Activated naive CD8-positive, alpha-beta T cell treated with anti-CD3 and anti-CD28 coated beads, Interleukin-2, amount 10 ng/mL, durations not matched to agents 7 days and 5 days (primary cell): ENCODE measurements at places on chromosomes 11 and 22. TPM values are rescaled to one million over a fixed set of nuclear protein-coding genes. Genes with fewer than 3 reads are reported as not detected.

CCDC82 gene
- total RNA-seq, result 40.3 TPM

SELENOO gene
- 33.3 TPM for total RNA-seq

BAIAP2L2 gene
- total RNA-seq, result 1.6 TPM

ZDHHC24 gene
- total RNA-seq, result 23.0 TPM

OR5B12 gene
- not detected for total RNA-seq

MOV10L1 gene
- total RNA-seq, result not detected

ACRV1 gene
- total RNA-seq, result not detected

GRCh38 chr22:19519041-19519926 is 4.9 kb downstream of the CLDN5 start:
- peaks cover 7% of the 10 kb centered on the region for H3K4me1 ChIP-seq
- H3K36me3 ChIP-seq, result peaks cover 11% of the 10 kb centered on the region
- peaks cover 7% of the 10 kb centered on the region for H3K27me3 ChIP-seq
- DNase-seq, result no peak

- H3K4me1 ChIP-seq, result no peaks in the 10 kb centered on the region
- no peak overlapping the region for H3K27ac ChIP-seq
- DNase-seq, result no peak
- H3K27me3 ChIP-seq, result peaks cover 18% of the 10 kb centered on the region
- H3K36me3 ChIP-seq, result no peaks in the 10 kb centered on the region
Observed at GRCh38 chr11:32273931-32274330, 161.4 kb downstream of the WT1 start.

DNA sequence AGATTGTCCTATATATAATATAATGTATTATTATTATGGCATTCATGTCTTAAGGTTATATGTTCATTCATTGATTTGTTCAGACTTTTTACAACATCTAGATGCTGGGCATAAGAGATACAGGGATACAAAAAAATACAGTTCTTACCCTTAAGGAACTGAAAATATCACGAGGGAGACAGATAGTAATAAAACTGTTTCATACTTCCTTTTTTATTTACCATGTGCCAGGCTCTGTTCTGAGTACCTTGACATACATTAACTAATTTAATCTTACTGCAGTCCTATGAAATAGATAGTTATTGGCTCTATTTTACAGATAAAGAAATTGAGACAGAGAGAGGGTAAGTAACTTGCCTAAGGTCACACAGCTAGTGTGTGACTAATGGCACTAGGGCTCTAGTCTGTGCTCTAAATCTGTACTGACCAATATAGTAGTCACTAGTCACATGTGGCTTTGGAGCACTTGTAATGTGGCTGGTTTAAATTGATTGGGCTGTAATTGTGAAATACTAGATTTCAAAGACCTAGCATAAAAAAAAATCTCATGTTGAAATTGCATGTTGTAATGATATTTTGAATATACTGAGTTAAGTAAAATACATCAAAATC is 21.3 kb downstream of the TRIM44 start:
- DNase-seq, result no peak
- H3K4me3 ChIP-seq, result no peak overlapping the region
- no peak overlapping the region for H3K27ac ChIP-seq
- no peaks in the 10 kb centered on the region for H3K27me3 ChIP-seq
- H3K4me1 ChIP-seq, result peaks cover 20% of the 10 kb centered on the region

GRCh38 chr11:129225190-129225589 is 33.1 kb upstream of the ARHGAP32 start:
- no peak overlapping the region for H3K4me3 ChIP-seq
- H3K27ac ChIP-seq, result no peak overlapping the region
- peaks cover 6% of the 10 kb centered on the region for H3K36me3 ChIP-seq
- no peaks in the 10 kb centered on the region for H3K4me1 ChIP-seq
- no peak for DNase-seq
- H3K27me3 ChIP-seq, result no peaks in the 10 kb centered on the region

DNA sequence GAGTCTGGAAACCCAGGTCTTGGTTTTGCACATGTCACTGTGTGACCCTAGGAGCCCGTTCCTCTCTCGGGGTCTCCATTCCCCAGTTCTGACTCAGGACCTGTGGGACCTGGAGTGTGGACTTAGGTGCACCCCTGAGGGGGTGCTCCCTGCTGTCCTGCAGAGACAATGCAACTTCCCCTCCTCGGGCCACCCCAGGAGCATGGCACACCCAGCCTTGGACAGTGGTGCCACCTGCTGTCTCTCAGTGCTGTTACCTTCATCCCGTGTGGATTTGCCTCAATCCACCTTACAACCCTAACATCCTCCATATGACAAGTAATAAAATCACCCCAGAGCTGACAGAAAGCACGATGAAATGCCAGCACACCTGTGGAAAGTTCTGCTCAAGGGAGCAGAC is 27.5 kb upstream of the CRYBB3 start:
- H3K36me3 ChIP-seq, result peaks cover under 1% of the 10 kb centered on the region
- no peak overlapping the region for H3K4me3 ChIP-seq
- no peaks in the 10 kb centered on the region for H3K27me3 ChIP-seq

- H3K4me1 ChIP-seq, result no peaks in the 10 kb centered on the region
- no peak overlapping the region for H3K4me3 ChIP-seq
- H3K27me3 ChIP-seq, result peaks cover 18% of the 10 kb centered on the region
- H3K36me3 ChIP-seq, result no peaks in the 10 kb centered on the region
- no peak overlapping the region for H3K27ac ChIP-seq
Observed at GRCh38 chr11:77310721-77311120, 9.2 kb upstream of the GDPD4 start.

DNA sequence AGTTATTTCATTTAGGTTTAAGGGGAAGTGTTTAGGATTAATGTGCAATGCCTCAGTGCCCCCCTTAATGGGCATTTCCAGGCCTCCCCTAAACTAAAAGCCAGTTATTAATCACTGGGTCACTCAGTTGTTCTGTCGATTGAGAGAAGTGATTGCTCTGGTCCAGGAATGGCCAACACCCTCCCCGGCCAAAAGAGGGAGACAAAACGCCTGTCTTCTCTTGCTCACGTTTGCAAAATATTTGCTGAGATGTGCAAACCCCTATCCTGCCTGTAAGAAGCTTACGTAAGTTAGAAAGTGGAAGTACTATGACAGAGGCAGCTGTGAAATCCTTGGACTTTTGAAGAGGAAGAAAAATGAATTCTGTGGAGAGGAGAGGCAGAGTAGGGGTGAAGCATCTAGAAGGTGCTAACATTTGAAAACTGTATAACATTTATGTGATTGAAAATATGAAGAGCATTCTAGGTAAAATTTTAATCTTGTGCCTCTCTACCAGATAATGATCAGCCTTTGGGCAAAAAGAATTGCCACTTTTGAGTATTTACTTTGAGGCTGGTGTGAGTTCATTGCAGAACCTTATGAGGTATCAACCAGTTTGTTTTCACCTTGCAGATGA is 37.7 kb downstream of the NTM start:
- H3K4me3 ChIP-seq, result no peak overlapping the region
- H3K4me1 ChIP-seq, result no peaks in the 10 kb centered on the region
- no peaks in the 10 kb centered on the region for H3K36me3 ChIP-seq

DNA sequence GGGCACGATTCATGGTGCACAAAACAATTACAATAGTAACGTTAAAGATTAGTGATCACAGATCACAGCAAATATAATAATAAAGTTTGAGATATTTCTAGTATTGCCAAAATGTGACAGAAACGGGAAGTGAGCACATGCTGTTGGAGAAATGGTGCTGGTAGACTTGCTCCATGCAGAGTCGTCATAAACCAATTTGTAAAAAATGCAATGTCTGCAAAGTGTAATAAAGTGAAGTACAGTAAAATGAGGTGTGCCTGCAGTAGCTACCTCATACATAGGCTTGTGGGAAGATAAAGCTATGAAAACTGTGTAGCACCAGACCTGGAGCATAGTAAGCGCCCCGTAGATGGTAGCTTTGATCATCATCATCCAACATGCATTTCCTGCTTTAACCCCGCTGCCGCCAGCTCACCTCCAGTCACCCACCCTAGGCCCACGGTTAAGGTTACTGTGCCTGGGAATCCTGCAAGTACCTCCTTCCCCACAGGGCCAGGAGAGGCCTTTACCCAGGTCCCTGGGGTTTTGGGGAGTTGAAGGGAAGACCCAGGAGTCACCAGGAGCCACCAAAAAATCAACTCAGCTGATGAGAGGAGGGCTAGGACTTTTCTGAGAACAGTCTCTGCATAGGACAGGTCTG is 59.2 kb downstream of the MYO7A start:
- H3K4me1 ChIP-seq, result no peaks in the 10 kb centered on the region
- H3K4me3 ChIP-seq, result no peak overlapping the region
- no peaks in the 10 kb centered on the region for H3K36me3 ChIP-seq
- DNase-seq, result no peak
- H3K27me3 ChIP-seq, result no peaks in the 10 kb centered on the region

GRCh38 chr11:100328626-100329340 is 358.3 kb upstream of the ARHGAP42 start:
- H3K27ac ChIP-seq, result no peak overlapping the region
- H3K36me3 ChIP-seq, result no peaks in the 10 kb centered on the region
- no peak for DNase-seq
- no peaks in the 10 kb centered on the region for H3K4me1 ChIP-seq

DNA sequence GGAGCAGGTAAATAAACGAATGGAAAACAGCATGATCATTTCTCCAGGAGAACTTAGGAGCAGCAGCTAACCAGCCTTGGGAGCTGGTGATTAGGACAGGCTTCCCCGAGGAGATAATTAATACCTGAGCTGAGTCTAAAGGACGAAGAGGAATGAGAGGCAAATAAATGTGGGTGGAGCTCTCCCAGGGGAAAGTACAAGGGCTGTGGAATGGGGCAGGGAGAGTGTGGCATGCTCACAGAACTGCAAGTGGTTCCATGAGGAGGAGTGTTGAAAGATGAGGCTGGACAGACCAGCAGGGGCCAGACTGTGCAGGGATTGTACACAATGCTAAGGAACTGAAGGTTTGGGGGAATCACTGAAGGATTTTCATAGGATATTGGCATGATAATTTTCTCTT is 14.2 kb upstream of the TLCD5 start:
- no peak overlapping the region for H3K4me3 ChIP-seq
- no peaks in the 10 kb centered on the region for H3K36me3 ChIP-seq
- no peak overlapping the region for H3K27ac ChIP-seq
- no peaks in the 10 kb centered on the region for H3K4me1 ChIP-seq
- DNase-seq, result no peak

GRCh38 chr22:26756675-26757293 is 99.4 kb downstream of the MIAT start:
- no peak overlapping the region for H3K27ac ChIP-seq
- DNase-seq, result peak; percentile 75
- no peaks in the 10 kb centered on the region for H3K36me3 ChIP-seq
- no peaks in the 10 kb centered on the region for H3K27me3 ChIP-seq
- peaks cover 2% of the 10 kb centered on the region for H3K4me1 ChIP-seq

DNA sequence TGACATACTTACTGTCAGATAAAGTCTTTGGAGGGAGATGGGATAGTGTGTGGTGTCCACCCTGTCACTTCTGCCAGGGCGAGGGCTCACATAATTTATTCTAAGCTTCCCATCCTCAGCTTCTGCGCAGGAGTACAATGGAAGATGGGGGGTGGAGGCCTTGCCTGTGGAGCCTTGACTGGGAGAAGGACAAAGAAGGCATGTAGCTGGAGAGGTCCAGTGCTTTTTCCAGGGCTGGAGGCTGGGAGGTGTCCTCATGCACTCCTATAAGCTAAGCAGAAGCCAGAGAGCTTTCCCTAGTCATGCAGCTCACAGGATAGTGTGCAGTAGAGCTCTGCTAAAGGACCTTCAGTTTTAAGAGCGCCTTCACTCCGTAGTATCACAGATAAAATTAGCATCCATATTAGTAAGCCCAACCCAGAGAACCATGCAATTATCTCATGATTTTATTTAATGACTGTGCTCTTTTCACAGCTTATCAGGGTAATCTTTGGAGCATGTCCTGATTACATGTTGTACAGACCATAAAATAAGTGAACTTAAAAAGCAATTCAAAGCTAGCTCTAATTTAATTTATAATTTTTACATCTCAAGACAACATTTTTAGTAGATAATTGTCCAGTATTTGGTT is 148.3 kb downstream of the TEAD1 start:
- no peak for DNase-seq
- peaks cover 55% of the 10 kb centered on the region for H3K27me3 ChIP-seq
- no peak overlapping the region for H3K27ac ChIP-seq
- no peak overlapping the region for H3K4me3 ChIP-seq

DNA sequence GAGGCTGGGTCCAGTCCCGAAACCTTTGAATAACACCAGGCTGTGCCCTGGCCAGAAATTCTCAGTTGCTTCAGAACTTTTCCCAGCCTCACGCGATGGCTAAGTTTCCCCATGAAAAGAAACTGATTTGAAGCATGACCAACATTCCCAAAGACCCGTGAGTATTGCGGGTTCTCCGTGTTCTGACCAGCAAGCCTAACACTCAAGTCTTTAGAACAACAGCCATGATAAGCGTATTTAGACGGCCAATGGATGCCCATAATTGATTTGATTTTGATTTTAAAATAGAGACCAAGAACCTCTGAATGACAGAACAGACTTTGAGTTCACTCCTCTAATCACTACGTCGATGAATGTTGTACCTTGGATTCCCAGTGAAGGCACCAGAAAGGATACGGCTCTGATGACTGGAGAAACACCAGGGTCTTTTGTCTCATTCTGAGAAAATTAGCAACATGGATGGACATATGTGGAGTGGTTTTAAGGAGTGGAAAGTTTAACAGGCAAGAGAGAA is 43.9 kb downstream of the ZNF280B start:
- no peak for DNase-seq
- no peaks in the 10 kb centered on the region for H3K36me3 ChIP-seq

DNA sequence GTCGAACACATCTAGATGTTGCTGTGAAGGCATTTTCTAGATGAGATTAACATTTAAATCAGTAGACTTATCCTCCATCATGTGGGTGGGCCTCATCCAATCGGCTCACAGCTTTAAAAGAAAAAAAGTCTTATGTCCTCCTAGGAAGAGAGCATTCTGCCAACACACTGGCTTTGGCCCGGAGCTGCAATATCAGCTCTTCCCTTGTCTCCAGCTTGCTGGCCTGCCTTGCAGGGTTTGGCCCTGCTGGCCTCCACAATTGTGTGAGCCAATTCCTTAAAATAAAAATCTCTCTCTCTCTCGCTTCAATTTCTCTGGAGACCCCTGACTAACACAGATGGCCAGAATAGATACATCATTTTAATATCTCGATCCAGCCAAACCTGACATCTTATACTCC is 13.1 kb upstream of the ABCC8 start:
- H3K36me3 ChIP-seq, result no peaks in the 10 kb centered on the region
- no peak overlapping the region for H3K4me3 ChIP-seq
- H3K27ac ChIP-seq, result no peak overlapping the region
- no peaks in the 10 kb centered on the region for H3K4me1 ChIP-seq
- no peak for DNase-seq

GRCh38 chr11:875203-875602 is 32.6 kb downstream of the TSPAN4 start:
- H3K27ac ChIP-seq, result no peak overlapping the region
- H3K27me3 ChIP-seq, result no peaks in the 10 kb centered on the region
- DNase-seq, result no peak
- H3K36me3 ChIP-seq, result peaks cover 4% of the 10 kb centered on the region
- no peak overlapping the region for H3K4me3 ChIP-seq

GRCh38 chr11:46553814-46554212 is 40.0 kb downstream of the AMBRA1 start:
- no peak overlapping the region for H3K4me3 ChIP-seq
- H3K36me3 ChIP-seq, result peaks cover 18% of the 10 kb centered on the region
- no peak for DNase-seq
- peaks cover 40% of the 10 kb centered on the region for H3K4me1 ChIP-seq
